ENCODE measurements at places on chromosomes 5 and 9. TPM values are rescaled to one million over a fixed set of nuclear protein-coding genes. Genes with fewer than 3 reads are reported as not detected.

DNA sequence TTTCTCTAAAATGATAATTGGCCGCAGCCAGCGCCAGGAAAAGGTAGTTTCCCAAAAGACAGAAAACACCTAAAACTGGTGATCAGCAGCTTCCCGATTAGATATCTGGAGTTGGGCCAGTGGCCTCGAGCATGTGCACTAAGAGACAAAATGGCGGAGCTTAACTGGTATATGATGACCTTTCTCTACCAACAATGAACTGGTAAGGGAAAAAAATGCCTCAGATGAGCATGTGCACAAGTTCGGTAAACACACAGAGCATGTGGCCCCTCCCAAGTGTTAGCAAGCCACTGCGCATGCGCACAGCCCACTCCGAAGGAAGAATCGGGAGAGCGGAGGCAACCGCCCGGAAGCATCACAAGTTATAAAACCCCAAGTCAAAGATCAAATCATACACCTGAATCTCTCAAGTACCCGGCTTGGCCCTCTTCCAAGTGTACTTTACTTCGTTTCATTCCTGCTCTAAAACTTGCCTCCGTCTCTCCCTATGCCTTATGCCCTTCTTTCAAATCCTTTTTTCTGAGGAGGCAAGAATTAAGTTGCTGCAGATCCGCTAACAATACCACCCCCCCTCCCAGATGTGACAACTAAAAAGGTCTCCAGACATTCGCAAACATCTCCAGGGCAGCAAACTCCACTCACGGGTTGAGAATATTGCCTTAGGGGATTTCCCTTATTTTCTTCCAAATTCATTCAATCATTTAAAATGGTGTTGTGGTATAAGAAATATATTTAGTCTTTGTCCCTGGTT, 15.0 kb upstream of the PTBP3 start:
- DNase-seq: peak; percentile 92

Gene ARRDC1
- 135 TPM for total RNA-seq

Gene BTNL8
- total RNA-seq: 6.6 TPM

DNA sequence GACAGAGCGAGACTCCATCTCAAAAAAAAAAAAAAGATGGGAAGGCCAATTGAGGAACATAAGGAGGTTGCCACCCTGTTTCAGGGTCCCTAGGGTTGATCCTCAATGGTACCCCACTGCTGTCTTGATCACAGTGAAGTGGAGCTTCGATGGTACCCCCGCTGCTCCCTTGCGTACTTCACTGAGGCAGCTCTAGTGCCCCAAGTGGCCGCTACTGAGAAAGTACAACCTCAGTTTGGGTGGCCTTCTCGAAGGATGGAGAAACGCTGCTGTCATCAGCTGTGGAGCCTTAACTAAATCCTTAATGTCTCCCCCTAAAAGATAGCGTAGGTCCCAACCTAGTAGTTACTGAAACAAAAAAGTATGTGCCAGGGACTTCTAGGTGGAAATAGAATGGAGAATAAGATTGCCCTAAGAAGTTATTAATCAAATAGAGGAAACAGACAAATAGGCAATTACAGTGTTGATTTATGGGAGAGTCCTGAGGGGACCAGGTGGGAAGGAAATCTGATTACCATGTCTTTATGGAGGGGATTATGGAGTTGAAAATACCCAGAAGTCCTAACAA, 6.3 kb downstream of the TESK1 start:
- DNase-seq: peak; percentile 83

DNA sequence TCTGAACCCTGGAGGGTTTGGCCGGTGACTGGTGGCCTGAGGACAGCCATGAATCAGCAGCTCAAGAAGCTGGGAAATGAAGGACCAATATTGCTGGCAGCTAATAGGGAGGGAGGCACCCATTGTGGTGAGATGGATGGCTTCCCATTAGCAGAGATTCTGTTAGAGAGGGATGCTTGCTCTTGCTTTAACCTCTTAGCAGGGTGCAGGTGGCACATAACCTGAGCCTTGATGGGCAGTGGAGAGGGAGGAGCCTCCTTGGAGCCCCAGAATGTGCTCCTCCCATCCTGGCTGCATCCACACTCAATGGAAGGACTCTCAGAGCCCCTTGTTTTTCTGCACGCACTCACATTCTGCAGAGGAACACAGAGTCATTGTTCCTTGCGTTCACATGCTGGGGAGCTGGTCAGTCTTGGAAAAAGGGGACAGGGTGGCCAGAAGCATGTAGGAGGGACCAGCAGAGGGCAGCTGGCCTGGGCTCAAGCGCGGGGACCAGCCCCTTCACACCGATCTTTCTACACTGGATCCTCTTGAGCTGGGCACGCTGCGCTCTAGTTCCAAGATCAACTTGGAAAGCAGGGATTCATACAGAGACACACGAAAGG, 161.8 kb downstream of the MED10 start:
- no peak for DNase-seq

DNA sequence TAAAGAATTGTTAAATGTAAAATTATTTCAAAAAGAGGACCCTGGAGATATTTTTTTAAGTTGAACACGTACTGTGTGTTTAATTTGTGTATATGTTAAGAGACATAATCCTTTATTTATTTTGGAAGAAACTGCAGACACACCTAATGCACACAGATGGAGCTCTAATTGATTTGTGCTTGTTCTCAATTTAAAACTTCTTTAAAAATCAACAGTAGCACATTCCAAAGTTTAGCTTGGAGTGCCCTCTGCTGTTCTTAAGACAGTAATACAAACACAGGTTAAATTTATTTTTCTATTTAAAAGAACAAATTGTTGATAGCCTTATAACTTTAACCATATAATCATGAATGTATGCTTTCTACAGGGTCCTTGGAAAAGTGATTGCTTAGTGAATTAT, 277.6 kb upstream of the ADAMTS16 start:
- DNase-seq: no peak

Gene IQGAP2
- total RNA-seq: 86.5 TPM

GRCh38 chr9:93290495-93291434, 106.8 kb downstream of the WNK2 start:
- peak; percentile 29 for DNase-seq

DNA sequence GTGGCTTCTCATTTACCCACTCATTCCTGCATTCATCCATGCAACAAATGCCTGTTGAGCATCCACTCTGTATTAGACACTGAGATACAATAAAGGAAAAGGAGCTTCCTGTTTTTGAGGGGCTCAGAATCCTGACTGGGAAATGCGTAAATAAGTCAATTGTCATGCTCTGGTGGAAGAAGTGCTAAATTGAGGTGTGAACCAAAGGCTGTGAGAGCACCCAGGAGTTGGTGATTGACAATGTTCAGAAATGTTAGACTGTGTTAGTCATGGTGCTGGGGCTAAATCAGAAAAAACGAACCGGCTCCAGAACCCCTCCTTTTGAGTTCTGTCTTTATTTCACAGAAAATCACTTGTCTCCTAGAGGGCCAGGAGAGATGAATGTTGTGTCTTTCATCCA, 558.6 kb upstream of the SGCD start:
- no peak for DNase-seq

- no peak for DNase-seq
These were observed 31.0 kb upstream of the PHF24 start for GRCh38 chr9:34927061-34927460.

GRCh38 chr9:114285166-114285867, 37.6 kb upstream of the ORM1 start:
- DNase-seq: peak; percentile 37

Gene TLR4
- 6.6 TPM for total RNA-seq

DNA sequence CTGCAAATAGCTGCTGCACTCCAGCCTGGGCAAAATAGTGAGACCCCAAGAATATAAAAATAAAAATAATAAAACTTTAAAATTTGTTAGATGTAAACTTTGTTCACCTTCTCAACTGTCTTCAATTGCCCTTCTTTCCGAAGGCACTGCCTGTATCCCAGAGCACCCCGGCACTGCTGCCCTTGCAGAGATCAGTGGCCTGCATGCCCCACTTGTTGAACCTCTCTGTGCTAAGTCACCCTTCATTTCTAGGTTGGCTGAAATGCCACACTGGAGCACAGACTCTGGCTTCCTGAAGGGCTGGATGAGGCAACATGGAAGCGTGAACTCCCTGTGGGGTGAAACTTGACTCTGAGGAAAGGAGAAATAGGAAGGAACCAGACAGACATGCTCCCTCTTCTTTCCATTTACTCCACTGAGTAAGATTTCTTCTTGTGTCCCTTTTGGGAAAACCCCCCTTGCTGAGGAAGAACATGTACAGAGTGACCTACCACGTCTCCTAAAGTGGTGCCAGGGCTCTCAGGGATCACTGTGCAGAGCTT, 8.4 kb upstream of the JMY start:
- DNase-seq: no peak

Gene ACTBL2
- total RNA-seq: not detected

- DNase-seq: no peak
These were observed 39.1 kb downstream of the POC5 start for GRCh38 chr5:75678155-75678554.

GRCh38 chr5:179196405-179197079, 136.4 kb downstream of the ZNF354C start:
- DNase-seq: peak; percentile 7

DNA sequence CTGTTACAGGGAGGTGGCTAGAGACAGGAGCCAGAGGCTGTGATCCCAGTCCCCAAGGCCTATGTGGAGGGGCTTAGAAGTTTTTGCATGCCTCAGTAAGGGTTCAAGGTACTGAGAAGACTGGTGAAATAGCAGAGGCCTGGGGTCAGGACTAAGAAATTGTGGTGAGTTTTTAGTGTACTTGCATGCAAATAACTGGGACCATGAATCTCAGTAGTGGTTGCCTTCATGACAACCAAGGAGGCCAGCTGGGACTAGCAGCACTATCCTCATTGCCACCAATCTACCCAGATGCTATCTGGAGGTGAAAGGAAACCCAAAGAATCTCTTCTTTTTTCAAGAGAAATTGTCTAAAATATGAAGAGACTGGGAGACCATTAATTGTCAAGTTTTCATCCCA, 395.1 kb downstream of the CETN3 start:
- no peak for DNase-seq

Gene EDIL3
- total RNA-seq: 6.7 TPM

Gene FOXD4L5
- total RNA-seq: 0.38 TPM

DNA sequence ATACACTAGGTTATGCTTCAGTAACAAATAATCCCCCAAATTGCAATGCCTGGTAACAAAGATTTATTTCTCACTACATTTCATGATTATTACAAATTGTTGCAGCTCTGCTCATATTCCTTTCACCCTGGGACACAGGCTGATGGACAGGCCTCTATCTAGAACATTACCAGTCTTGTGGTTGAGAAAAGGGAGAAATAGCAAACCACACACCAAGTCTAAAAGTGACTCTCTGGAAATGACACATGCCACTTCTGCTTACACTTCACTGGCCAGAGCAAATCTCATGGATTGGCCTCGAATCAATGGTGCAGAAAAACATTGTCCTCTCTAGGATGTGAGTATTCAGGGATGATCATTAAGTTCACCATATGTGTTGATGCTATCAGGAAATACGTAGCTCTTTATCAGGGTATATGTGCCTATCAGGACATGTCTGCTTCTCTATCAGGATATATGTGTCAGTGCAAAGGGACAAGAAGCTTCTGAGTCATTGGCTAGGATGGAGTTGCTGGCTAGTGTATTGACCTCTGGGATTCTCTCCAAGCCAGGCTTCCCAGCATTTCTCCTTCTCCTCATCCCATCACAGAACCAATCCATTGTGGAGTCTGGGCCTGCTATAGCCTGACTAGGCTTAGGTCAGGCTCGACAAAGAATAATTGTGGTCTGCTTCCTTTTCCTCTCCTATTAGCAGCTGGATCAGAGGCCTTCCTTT, 91.1 kb upstream of the CEP78 start:
- DNase-seq: no peak

Gene TBCA
- 57.8 TPM for total RNA-seq

DNA sequence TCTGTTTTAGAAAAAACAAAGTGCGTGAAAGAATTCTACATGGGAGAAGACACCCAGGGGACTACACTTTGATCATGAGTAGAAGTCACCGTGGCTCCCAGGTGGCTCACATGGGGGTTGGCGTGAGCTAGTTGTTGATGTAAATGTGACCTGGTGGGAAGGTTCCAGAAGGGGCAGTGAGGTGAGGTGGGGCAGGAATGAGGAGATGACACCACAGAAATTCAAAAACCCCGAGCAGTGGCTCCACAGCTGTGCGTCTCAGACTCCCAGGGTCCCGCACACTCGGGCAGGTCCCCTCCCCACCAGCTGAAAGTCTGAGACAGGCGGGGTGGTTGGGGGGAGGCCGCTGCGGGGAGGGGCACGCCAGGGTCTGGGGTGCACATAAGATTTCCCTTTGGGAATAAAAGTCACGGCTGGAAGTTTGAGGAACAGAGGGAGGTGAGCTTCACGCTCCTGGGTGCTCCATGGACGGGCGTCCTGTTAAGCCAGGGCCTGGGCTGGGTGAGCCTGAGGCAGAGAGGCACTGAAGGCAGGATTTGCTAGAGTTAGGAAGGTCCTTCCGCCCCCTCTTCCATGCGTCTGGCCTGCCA, 29.9 kb downstream of the GLT6D1 start:
- no peak for DNase-seq

Gene PLEKHG4B
- 0.19 TPM for total RNA-seq

Gene ZNF883
- total RNA-seq: 1.1 TPM

- no peak for DNase-seq
These were observed 573.3 kb upstream of the RORB start for GRCh38 chr9:73923796-73924195.

Gene GABRA1
- not detected for total RNA-seq

All from Peyer's patch (tissue), 4 donors.